ENCODE measurements at places on chromosomes 4 and X. TPM values are rescaled to one million over a fixed set of nuclear protein-coding genes. Genes with fewer than 3 reads are reported as not detected.
A peak's percentile ranks its signal among the peaks of the same experiment; 100 is the strongest.

The CETN2 gene
- 21.9 TPM for total RNA-seq

The REPS2 gene
- 9.2 TPM for total RNA-seq

The SCD5 gene
- 0.13 TPM for total RNA-seq

The RADX gene
- not detected for total RNA-seq

The GNRHR gene
- not detected for total RNA-seq

The OTC gene
- total RNA-seq: not detected

The TCEANC gene
- total RNA-seq: 0.53 TPM

The PJA1 gene
- total RNA-seq: 9.5 TPM

GRCh38 chr4:67604749-67605148, 46.2 kb downstream of the STAP1 start:
- DNase-seq: no peak

- DNase-seq: no peak
Measured at GRCh38 chrX:136662104-136662503, 14.1 kb downstream of the CD40LG start.

DNA sequence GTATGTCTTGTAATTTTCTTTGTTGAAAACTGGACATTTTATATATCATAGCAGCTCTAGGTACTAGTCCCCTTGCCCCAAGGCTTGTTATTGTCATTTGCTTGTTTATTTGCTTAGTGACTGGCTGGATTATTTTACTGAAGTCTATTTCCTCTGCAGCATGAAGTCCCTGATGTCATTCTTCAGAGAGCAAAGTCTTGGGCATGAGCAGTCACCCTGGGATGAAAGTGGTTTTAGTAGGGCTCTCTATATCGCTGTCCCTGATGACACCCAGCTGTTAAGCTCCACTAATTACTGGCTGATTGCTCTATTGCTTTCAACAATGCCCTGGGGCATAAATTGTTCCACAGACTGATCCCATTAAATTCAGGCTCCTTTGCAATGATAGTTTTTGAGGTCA, 113.5 kb upstream of the USP9X start:
- no peak for DNase-seq

GRCh38 chr4:99868126-99868596, 26.1 kb downstream of the LAMTOR3 start:
- DNase-seq: no peak

- DNase-seq: no peak
Measured at GRCh38 chr4:28883211-28883610, 1837.0 kb upstream of the PCDH7 start.

- peak; percentile 44 for DNase-seq
Measured at GRCh38 chr4:165537028-165537648, 158.3 kb downstream of the CPE start.

DNA sequence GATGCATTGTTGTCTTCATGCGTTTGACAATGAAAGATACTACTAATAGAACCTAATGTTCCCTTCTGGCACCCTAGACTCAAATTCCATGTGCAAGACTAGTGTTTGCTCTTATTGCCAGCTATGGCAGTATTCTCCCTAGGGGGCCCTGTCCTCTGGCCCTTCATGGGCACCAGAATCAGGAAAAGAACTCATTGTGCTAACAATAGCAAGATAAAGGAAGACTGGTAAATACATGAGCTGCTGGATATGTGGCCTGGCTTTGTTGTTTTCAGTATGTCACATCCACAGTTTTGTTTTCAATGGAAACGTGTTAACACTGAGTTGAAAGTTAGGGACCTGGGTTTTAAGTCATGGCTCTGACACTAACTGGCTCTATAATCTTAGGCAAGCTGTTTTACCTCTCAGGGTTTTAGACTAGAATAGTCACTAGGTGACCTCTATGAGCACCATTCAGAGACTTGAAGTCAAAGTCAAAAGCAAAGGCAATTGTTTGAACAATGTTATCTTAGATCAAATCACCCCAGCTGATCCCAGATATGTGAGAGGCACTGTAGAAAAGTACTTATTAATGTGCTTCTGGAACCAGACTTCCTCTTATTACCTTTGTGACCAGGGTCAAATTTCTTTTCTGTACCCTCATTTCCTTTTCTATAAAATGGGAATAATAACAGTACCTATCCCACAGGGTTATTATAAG, 253.7 kb upstream of the DIAPH2 start:
- no peak for DNase-seq

GRCh38 chr4:139312552-139313332, 10.5 kb upstream of the NDUFC1 start:
- no peak for DNase-seq

GRCh38 chr4:82515705-82516104, 46.1 kb downstream of the TMEM150C start:
- no peak for DNase-seq

DNA sequence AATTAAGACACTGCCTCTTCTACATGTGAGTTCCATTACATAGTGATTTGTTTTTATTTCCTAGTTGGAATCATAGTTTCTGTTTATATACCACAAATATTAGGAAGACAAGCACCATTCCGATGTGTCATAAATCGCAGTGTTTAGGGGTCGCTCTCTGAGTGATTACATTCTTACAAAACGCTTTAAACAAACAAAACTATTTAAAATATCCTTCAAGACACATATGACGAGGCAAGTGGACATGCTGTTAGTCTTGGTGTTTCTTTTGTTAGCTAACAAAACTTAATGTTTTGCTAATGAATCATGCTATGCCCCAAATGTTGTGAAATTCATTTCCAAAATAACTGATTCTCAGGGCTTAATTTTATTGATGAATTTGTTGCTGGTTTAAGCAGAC, 1219.3 kb upstream of the PRKX start:
- DNase-seq: no peak

- no peak for DNase-seq
Measured at GRCh38 chr4:70721747-70722146, at the start of gene RUFY3. RUFY3 (plus strand) TSS chr4:70721964; CDS start chr4:70722574, 610 bp downstream.

GRCh38 chr4:181312066-181312465, 931.1 kb upstream of the TENM3 start:
- no peak for DNase-seq
